Cortex of kidney (tissue), 1 donor: ENCODE measurements at places on chromosomes 12 and 14.

DNA sequence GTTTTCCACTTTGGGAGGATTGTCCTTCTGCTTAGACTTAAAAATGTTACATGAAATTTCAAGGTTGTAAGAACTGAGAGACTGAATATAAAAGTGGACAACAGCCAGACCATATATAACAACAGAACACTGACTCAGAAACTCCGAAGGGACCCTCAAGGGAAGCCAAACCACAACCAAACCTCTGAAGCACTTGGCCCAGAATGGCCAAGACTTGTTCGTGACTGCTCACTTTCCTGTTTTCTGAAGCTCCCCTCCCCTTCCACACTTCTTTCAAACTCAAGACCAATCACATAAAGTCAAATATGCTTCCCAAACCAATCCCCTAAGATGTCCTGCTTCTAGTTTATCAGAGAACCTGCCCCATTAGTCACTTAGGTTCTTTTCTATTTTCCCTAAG, 13.7 kb downstream of the OR6J1 start:
- DNase-seq, result no peak

DNA sequence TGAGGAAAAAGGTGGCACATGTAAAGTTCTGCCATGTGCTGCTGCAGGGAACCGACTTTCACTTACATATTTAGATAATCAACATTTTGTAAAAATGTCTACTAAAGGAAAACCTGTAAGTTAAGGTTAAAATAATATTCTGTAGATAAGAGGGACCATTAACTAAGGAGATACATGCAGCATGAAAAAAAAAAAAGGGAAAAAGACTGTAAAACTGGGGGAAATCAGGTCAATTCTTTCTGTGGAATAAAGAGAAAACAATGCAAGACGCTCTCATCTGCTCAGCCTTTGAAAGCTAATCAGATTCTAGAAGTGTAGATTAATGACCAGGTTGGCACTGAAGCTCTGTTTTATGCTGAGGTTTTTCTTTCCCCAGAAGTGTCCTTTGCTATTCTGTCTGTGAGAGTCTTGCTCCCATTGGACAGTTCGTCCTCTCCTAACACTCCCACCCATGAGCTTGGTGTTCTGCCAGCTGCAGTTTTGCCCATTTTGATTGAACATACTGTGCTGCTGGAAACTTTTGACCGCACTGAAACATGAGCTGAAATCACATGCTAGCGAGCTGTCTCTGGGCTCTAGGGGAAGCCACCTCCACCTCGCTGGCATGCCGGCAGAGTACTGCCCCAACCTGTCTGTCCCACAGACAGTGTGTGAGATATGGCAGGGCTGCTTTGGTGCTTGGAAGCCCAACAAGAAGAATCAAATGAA, 39.7 kb downstream of the PPTC7 start:
- no peak for DNase-seq

DNA sequence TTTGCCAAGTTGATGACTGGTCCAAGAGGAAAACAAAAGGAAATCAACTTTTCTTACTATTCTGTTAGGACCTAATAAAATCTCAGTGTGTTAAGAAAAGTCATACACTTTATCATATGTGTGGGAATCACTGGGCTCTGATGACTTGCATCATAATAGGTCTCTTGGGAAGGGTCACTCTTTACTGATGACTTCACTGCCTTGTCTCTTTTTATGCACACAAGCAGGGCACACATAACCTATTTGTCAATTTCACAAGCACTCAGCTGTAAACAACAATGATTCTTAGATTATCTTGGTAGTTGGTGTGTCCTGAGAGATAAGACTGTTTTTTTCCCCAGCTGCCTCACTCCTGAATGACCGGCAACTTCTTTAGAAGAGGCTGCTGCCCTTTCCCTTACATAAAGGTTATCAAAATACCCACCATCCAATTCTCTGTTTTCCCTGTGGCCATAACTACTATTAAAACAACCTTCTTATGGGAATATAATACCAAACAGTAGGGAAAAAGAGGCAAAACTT, 50.9 kb upstream of the INSM2 start:
- DNase-seq, result no peak

- no peak for DNase-seq
These were observed 58.2 kb downstream of the GRIP1 start for GRCh38 chr12:66620688-66621087.

- DNase-seq, result no peak
These were observed 136.1 kb upstream of the WSCD2 start for GRCh38 chr12:107992870-107993451.

DNA sequence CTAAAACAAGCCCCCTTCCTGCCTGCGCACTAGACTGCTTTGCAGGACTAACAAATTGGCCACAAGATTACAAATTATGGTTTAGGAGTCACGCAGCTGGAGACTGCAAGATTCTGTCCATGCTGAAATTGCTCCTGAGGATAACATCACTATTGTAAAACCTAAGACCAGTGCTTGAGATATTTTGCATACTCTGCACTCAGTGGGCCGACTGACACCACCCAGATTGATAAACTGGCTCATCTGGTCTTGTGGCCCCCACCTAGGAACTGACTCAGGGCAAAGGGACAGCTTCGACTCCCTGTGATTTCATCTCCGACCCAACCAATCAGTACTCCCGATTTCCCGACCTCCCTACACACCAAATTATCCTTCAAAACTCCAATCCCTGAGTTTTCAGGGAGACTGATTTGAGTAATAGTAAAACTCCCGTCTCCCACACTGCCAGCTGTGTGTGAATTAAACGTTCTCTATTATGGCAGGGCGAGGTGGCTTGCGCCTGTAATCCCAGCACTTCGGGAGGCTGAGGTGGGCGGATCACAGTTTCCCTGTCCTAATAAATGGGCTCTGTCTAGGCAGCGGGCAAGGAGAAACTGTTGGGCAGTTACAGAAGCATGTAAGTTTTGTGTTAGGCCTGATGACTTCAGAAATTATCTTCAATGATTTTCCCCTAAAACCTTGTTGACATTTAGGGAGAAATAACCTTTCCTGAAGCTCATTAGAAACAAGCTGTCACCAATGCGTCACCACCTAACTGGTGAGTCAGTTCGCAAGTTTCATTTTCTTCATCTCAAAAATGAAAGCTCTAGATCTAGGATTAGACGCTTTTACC, 5.3 kb upstream of the UBC start:
- DNase-seq, result no peak

- no peak for DNase-seq
These were observed 29.0 kb upstream of the AMN start for GRCh38 chr14:102893452-102893851.

DNA sequence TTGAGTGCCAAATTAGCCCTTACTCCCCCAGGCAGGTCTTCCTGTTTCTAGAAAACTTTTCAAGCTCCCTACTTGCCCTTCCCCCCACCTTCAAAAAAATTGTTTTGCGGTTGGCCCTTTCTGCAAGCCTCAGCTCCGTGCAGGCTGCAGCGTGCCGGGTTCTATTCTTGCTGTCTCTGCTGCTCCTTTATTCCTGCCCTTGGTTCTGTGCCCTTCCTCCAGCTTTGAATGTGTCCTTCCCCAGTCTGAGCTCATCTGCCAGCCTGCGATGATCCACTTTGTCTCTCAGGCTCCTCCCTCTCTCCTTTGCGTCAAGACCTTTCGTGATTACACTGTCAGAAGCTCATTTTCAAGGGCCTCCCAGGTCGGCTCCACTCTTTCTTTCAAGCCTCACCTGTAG, 98.6 kb downstream of the IRF2BPL start:
- no peak for DNase-seq

DNA sequence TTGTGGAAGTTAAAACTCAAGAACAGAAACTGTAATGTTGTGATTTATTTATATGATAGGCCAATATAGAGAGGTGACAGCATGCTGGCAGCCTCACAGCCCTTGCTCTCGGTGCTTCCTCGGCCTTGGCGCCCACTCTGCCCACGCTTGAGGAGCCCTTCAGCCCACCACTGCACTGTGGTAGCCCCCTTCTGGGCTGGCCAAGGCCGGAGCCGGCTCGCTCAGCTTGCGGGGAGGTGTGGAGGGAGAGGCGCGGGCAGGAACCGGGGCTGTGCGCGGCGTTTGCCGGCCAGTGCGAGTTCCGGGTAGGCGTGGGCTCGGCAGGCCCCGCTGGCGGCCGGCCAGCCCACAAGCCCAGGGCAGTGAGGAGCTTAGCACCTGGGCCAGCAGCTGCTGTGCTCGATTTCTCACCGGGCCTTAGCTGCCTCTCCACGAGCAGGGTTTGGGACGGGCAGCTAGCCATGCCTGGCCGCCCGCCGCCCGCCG, 65.8 kb upstream of the SLC8A3 start:
- DNase-seq, result no peak

GRCh38 chr14:89588840-89589296, 171.8 kb upstream of the FOXN3 start:
- no peak for DNase-seq

GRCh38 chr12:53719649-53720048, 7.6 kb downstream of the CALCOCO1 start:
- DNase-seq, result no peak

DNA sequence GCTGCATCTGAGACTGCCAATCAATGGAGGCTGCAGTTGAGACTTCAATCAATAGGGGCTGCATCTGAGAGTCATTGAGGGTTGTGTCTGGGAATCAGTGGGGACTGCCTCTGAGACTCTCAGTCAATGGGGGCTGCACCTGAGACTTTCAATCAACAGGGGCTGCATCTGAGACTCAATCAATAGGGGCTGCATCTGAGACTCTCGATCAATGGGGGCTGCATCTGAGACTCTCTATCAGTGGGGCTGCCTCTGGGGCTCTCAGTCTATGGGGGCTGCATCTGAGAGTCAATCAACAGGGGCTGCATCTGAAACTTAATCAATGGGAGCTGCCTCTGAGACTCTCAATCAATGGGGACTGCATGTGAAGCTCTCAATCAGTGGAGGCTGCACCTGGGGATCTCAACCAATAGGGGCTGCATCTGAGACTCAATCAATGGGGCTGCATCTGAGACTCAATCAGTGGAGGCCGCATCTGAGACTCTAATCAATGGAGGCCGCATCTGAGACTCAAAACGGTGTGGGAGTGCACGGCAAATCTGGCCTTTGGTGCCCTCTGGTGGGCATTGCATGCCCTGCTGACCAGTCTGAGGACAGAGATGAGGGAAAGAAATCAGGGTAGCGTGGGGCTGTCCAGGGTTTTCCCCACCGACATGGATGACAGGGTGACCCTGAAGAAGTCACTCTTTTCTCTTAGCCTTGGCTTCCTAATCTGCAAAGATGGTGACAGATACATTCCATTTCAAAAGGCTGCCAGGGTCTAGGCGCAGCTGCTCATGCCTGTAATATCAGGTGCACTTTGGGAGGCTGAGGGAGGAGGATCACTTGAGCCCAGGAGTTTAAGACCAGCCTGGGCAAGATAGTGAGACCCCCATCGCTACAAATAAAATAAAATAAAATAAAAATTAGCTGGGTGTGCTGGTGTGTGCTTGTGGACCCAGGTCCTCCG, 41.3 kb upstream of the EIF5 start:
- DNase-seq, result no peak

- DNase-seq, result no peak
These were observed 21.3 kb upstream of the BCAT1 start for GRCh38 chr12:24970177-24970576.

DNA sequence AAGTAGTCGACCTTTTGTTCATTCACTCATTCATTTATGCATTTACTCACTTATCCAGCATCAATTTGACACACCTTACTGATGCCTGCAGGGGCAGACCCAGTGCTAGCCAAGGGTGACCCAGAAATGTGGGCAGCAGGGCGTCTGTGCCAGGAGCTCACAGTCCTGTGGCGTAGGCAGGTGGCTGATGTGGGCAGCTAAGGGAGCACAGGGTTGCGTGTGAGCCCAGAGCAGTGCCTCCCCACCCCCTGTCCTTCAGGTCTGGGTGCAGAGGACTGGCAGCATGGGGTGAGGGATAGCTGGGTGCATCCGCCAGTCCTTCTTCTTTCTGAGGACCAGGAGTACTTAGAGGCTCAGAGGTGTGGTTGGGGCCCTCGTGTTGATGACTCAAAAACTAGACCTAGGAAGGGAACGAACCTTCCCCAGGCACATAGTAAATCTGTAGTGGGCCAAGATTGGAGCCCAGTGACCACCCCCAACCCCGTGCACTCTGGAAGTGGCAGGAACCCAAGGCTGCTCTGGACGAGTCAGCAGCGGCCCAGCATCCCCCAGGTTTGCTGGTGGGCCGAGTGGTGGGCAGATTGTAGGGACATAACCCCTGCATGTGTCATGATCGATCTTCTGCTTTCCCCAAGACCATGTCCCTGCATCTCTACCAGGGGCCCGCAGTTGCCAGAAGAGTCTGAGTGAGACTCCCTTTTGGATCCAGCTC, 63.9 kb downstream of the BEGAIN start:
- no peak for DNase-seq

DNA sequence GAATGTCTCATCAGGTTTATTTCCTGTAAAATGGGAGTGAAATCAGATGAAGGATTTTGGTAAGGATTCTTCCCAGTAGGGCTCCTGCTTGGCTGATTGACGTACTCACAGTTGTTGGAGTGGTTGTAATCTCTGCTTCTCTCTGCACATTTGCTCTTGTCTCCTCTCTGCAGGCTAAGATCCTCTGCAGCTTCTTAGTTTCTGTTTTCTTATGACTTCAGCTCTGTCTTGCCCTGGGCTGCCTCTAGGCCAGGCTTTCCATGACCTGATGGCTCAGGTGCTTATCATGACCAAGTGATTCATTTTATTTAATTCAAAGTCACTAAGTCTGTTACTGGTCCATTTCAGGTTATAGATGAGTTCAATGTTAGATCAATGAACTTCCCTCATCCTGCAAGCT, 394.5 kb upstream of the DDHD1 start:
- no peak for DNase-seq

GRCh38 chr12:94987801-94988200, 15.7 kb downstream of the NDUFA12 start:
- no peak for DNase-seq

DNA sequence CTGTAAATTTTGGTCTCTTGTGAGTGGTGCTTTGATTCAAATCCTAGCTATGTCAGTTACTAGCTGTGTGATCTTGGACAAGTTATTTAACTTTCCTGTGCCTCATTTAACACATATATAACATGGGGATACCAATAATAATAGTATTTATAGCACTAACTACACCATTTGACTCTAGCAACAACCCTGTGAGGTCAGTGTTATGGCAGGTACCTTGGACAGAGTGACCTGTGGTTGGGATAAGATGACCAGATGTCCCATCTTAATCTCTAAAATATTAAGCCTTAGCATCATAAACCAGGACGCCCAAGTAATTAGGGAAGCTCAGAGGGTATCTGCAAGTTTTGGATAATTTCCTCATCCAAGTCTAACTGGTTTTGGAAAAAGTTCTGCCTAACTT, 73.7 kb downstream of the NDUFA12 start:
- no peak for DNase-seq

GRCh38 chr12:108478611-108479206, 36.4 kb upstream of the FICD start:
- no peak for DNase-seq

GRCh38 chr14:69481815-69482568, 2.5 kb upstream of the PLEKHD1 start:
- no peak for DNase-seq
